A549 (cell line): ENCODE measurements at places on chromosomes 7 and 10.

DNA sequence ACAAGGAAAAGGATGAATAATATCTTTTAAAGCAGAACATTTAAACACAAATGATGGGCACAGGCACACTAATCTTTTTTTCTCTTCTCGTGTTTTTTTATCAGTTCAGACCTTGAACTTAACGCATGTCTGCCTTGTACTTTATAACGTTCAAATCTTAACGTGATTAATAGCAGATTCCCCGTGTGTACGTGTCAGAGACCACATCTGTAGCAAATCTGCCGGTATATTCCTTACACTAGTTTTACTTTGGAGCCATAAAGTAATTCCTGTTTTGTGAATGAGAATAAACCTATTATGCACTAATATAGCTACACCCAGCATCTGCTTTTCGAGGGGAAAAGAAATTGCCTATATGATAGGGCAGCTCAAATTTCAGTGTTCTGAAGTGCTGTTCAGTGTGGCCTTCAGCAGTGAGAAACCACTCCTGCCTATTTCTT is 166.0 kb upstream of the TCF7L2 start:
- DNase-seq, result no peak

- DNase-seq, result peak; percentile 78
These were observed 2.8 kb upstream of the LRMDA start for GRCh38 chr10:75428434-75429158.

GRCh38 chr10:62803724-62804355 is 680 bp upstream of the ADO start:
- DNase-seq, result no peak

DNA sequence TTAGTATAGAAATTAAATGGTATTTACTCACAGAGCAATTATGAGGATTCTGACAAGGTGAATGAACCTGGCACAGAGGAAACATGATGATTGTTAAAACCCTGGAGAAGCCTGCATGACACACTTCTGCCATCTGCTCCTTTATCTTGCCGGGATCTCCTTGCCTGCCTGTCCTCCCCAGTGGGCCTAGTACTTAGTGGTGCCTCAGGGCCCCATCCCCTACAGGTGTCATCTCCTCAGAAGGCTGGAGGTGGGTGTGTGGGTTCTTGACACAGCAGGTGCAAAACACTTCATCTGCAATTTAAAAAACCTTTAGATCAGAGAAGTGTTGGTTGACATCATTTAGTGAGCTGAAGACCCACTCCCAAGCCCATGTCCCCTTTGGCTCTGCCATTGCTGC is 261.2 kb downstream of the ADRA2A start:
- DNase-seq, result no peak

- no peak for DNase-seq
These were observed 176.6 kb upstream of the SP4 start for GRCh38 chr7:21251151-21251800.

- DNase-seq, result peak; percentile 87
These were observed 604 bp upstream of the STAM start for GRCh38 chr10:17643339-17643754.

DNA sequence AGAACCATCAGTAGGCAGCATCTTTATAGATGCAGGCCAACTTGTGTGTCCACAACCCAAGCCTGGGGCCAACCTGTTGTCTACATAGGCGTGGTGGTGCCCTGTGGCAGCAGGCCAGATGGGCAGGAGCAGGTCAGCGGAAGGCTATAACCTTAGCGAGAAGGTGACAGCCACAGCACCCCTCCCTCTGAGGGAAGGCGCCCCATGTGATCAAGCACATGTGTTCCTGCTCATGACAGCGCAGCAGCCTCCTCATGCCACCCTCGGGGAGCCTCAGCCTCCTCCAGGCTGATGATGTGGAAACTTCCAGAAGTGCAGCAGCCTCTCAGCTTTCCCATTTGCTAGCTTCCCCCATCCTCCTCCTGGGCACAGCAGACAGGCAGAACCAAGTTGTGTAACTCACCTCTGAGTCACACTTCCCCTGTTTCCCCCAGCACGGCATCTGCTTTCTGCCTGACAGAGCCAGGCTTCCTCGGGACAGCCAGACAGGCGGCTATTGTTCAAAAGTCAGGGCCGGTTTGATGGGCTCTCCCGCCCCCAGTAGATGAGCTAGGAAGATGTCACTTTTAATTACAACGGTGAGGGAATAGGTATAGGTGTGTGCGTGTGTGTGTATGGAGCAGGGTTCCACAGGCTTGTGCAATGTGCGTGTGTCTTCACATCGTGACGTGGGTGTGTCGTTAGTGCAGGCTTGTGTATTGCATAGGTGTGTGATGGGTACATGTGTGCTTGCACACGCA is 312.0 kb upstream of the ZMIZ1 start:
- DNase-seq, result peak; percentile 80

- DNase-seq, result no peak
These were observed 104.2 kb upstream of the RAB18 start for GRCh38 chr10:27399871-27400270.

DNA sequence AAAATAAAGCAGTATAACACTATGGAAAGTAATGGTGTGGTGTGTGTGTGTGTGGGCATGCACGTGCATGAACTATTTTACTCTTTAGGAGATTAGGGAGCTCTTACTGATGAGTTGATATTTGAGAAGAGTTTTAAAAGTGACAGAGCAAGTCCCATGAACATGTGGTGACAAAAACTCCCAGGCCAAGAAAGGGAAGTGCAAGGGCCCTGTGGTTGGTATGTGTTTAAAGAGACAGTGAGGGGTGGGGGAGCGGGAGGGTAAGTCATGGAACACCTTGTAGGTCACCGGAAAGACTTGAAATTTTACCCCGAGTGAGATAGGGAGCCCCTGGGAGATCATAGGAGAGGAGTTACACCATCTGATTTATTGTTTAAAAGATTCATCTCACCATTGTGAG is 63.3 kb downstream of the AKR1B1 start:
- DNase-seq, result no peak

- DNase-seq, result no peak
These were observed 35.0 kb downstream of the NSUN6 start for GRCh38 chr10:18616337-18616736.

- DNase-seq, result no peak
These were observed 211.6 kb upstream of the AGK start for GRCh38 chr7:141339603-141340002.

DNA sequence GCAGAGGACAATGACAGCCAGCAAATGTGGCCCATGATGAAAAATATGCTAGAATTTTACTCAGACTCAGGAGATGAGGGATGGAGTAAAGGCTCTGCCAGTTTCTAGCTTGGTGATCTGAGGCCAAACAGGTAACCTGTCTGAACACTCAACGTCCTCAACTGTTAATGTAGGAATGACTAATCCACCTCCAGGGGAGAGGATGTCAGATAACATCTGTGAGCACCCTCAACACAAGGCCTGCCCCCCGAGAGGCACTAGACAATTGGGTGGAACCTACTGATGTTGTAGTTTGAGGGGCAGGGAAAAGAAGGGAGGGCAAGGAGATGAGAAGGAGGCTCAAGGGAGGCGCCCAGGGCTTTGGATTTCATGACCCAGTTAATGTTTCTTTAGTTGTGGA is 445.1 kb downstream of the PLXNA4 start:
- DNase-seq, result no peak

DNA sequence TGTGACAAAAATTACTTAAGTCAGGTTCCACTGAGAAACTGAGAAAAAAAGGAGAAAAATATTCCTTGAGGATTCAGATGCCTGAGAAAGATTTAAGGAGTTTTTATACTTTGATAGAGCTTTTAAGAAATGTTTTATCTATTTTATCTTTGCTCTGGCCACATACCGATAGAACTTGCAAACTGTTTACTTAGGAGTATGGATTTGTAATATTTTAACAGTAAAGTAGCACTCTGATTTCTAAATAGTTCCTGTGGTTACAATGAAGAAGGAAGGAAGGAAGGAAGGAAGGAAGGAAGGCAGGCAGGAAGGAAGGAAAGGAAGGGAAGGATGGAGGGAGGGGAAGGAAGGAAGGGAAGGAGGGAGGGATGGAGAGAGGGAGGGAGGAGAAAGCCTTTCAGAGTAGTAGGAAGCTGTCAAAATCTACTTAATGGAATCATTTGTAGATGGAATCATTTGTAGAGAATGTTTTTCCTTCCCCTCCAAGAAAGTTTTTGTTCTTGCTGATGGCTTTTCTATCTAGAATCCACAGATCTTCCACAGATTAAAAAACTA is 489.0 kb upstream of the ANKRD30A start:
- DNase-seq, result no peak

DNA sequence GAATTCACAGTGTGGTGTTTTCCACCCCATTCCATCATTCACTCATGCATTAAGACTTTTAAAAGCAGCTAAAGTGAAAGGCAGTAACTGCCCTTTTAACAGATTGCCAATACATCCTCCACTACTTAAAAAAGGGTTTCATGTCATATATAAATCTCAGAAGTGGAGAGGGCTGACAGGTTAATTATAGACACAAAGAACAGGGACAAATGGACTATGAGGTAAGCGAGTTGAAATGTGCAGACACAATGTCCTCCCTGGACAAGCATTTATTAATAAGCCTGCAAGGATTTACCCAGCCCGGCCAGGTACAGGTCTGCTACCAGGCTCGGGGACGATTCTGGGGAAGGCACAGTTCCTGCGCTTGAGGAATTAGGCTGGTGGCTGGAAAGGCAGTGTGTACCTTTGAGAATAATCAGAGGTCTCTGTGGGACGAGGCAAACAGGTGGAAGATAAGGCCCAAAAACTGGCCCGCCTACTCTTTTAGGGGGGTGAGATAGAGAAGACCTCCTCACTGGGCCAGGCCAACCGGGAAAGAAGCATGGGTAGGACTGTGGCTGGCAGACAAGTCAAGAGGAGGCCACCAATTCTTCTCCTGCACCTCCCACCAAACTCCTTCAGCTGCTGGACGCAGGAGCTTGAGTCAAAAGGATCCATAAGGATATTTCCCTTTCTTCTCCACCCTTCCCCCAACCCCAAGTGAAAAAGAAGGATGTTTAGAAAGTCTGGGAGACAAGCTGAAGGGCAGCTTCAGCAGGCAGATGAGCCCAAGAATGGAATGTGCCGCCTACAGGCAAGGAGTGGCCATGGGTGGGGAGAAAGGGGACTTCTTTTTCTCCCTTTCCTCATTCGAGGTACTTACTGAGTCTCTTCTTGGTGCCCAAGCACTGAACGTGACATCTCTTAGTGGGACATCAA is 1.5 kb downstream of the PDLIM1 start:
- peak; percentile 76 for DNase-seq

GRCh38 chr7:65441010-65441409 is 67.4 kb downstream of the ZNF92 start:
- no peak for DNase-seq
